A673 (cell line): ENCODE measurements at places on chromosomes 6 and 20. TPM values are rescaled to one million over a fixed set of nuclear protein-coding genes. Genes with fewer than 3 reads are reported as not detected.

SLC44A4 gene
- not detected in 2 replicates for total RNA-seq

WFDC10B gene
- not detected in 2 replicates for total RNA-seq

BPIFB2 gene
- not detected in 2 replicates for total RNA-seq

NFYA gene
- total RNA-seq: 38.8 and 45.4 TPM in 2 replicates

MATN4 gene
- total RNA-seq: 0.28 and 0.31 TPM in 2 replicates

ZNF334 gene
- total RNA-seq: 4.4 and 4.5 TPM in 2 replicates

NKX2-4 gene
- 0.13 TPM in 2 replicates for total RNA-seq

TBC1D20 gene
- total RNA-seq: 31.8 and 34.3 TPM in 2 replicates

RSPO3 gene
- 0.39 and 0.52 TPM in 2 replicates for total RNA-seq

SLC17A5 gene
- 6.1 and 9.0 TPM in 2 replicates for total RNA-seq

GRM1 gene
- 0.11 and 0.15 TPM in 2 replicates for total RNA-seq

SLCO4A1 gene
- 44.5 and 48.8 TPM in 2 replicates for total RNA-seq

SOBP gene
- 3.3 TPM in 2 replicates for total RNA-seq

HLA-DQB2 gene
- total RNA-seq: not detected in 2 replicates

RAMACL gene
- 0.77 and 2.2 TPM in 2 replicates for total RNA-seq

TRIM38 gene
- 8.9 and 9.7 TPM in 2 replicates for total RNA-seq

NKX2-2 gene
- total RNA-seq: 78.8 and 85.1 TPM in 2 replicates

OPN5 gene
- total RNA-seq: not detected in 2 replicates

TULP1 gene
- 0.66 TPM in 1 of 2 replicates, not detected in the other for total RNA-seq

KCNK5 gene
- total RNA-seq: 0.09 TPM in 1 of 2 replicates, not detected in the other

SYCP2 gene
- total RNA-seq: 0.37 and 0.88 TPM in 2 replicates

CSE1L gene
- total RNA-seq: 193 and 197 TPM in 2 replicates

CAP2 gene
- 18.4 and 20.8 TPM in 2 replicates for total RNA-seq

TNFRSF6B gene
- not detected in 2 replicates for total RNA-seq

SLC24A3 gene
- total RNA-seq: 46.0 and 47.8 TPM in 2 replicates

RAET1L gene
- total RNA-seq: not detected in 2 replicates

DDO gene
- not detected in 2 replicates for total RNA-seq

BICRAL gene
- 6.9 and 7.9 TPM in 2 replicates for total RNA-seq

PNLDC1 gene
- total RNA-seq: 0.58 TPM in 1 of 2 replicates, not detected in the other

MYLIP gene
- 22.4 and 24.5 TPM in 2 replicates for total RNA-seq

CNR1 gene
- total RNA-seq: not detected in 2 replicates

GPR31 gene
- total RNA-seq: not detected in 2 replicates

BACH2 gene
- 0.37 and 1.9 TPM in 2 replicates for total RNA-seq

TAF4 gene
- total RNA-seq: 32.7 and 37.0 TPM in 2 replicates

GPR63 gene
- total RNA-seq: 4.1 and 4.2 TPM in 2 replicates

PPIL6 gene
- 1.8 and 2.6 TPM in 2 replicates for total RNA-seq

SIRPA gene
- 81.0 and 81.2 TPM in 2 replicates for total RNA-seq

FERMT1 gene
- 1.3 and 2.0 TPM in 2 replicates for total RNA-seq

TSHZ2 gene
- total RNA-seq: 4.1 and 7.3 TPM in 2 replicates

TRERF1 gene
- 9.5 and 10.8 TPM in 2 replicates for total RNA-seq

DACT2 gene
- total RNA-seq: 14.5 and 18.7 TPM in 2 replicates

MTFR2 gene
- total RNA-seq: 10.1 and 12.6 TPM in 2 replicates

ULBP3 gene
- total RNA-seq: 1.5 and 1.6 TPM in 2 replicates

TSBP1 gene
- total RNA-seq: not detected in 2 replicates

UNC93A gene
- total RNA-seq: not detected in 2 replicates

ROMO1 gene
- 134 and 153 TPM in 2 replicates for total RNA-seq

SLC2A10 gene
- total RNA-seq: 0.37 TPM in 1 of 2 replicates, not detected in the other

CTAGE9 gene
- total RNA-seq: not detected in 2 replicates

GGTLC1 gene
- not detected in 2 replicates for total RNA-seq

GRM4 gene
- total RNA-seq: 0.26 and 0.41 TPM in 2 replicates

ECHDC1 gene
- total RNA-seq: 79.7 and 102 TPM in 2 replicates

NHLRC1 gene
- 3.8 and 4.3 TPM in 2 replicates for total RNA-seq

ZKSCAN8 gene
- total RNA-seq: 29.4 and 29.8 TPM in 2 replicates

SLC17A1 gene
- not detected in 2 replicates for total RNA-seq

TRIM40 gene
- total RNA-seq: not detected in 2 replicates

TREM1 gene
- not detected in 2 replicates for total RNA-seq

RGS17 gene
- total RNA-seq: 2.4 and 3.5 TPM in 2 replicates

PRICKLE4 gene
- total RNA-seq: 1.9 TPM in 1 of 2 replicates, not detected in the other

DZANK1 gene
- total RNA-seq: 3.9 and 4.4 TPM in 2 replicates
